Parietal lobe (tissue), 2 donors: ENCODE measurements at places on chromosomes 7 and 10. TPM values are rescaled to one million over a fixed set of nuclear protein-coding genes. Genes with fewer than 3 reads are reported as not detected.

Gene LIPK
- total RNA-seq = not detected

Gene SLC26A3
- total RNA-seq = not detected

Gene NUTM2A
- total RNA-seq = 3.1 TPM

Gene LIPJ
- total RNA-seq = 3.8 TPM

Gene IRF5
- total RNA-seq = 1.3 TPM

Gene ZKSCAN5
- total RNA-seq = 31.3 TPM

Gene EPO
- not detected for total RNA-seq

Gene TMEM176A
- total RNA-seq = not detected

Gene COL17A1
- not detected for total RNA-seq
